Effector memory CD4-positive, alpha-beta T cell (primary cell): ENCODE measurements at places on chromosomes 7 and 10.

DNA sequence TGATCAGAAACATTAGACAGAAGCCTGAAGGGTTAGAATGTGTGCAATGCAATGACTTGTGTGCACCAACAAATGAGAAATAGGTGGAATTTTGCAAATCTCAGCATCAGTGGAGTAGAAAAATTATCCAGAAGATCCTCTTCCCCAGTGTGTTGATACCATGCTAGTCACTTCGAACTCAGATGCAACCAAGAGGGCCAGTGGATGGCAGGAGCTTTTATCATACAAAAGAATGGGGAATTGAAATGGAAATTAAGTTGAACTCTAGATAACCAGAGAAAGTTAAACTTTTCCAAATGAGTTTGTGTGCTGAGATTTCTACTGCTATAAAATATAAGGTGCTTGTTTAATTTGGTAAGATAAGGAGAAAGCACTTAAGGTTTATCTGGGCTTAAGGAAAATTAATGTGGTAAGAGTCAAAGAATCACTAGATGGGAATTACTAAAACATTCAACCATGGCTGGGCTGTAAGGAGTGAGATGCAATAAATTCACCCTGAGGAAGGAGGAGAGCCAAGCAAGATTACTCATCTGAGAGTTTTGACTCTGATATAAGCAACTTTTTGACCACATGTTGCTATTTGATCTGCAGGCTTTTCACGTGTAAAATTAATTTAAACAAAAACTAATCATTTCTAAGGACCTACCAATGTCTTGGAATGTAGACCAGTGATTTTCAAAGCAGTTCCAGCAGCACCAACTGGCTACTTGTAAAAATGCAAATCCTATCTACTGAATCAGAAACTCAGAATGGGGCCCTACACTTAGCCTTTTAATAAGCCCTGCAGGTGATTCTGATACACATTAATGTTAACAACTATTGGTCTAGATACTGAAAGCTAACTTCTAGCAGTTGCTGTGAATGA lies 113.2 kb downstream of the CDC14C start:
- no peak overlapping the region for H3K27ac ChIP-seq
- H3K4me3 ChIP-seq = no peak overlapping the region
- no peak for DNase-seq
- H3K27me3 ChIP-seq = no peaks in the 10 kb centered on the region
- H3K36me3 ChIP-seq = no peaks in the 10 kb centered on the region
- no peaks in the 10 kb centered on the region for H3K4me1 ChIP-seq

GRCh38 chr7:23710000-23710399 lies at the start of gene STK31:
Gene STK31, plus strand, starts transcription at chr7:23710219. Its CDS starts 67 bp downstream, at chr7:23710286.
- H3K27ac ChIP-seq = no peak within 1 kb of the TSS
- H3K27me3 ChIP-seq = no peaks in the 10 kb centered on the region
- no peaks in the 10 kb centered on the region for H3K4me1 ChIP-seq
- H3K4me3 ChIP-seq = no peak within 1 kb of the TSS

DNA sequence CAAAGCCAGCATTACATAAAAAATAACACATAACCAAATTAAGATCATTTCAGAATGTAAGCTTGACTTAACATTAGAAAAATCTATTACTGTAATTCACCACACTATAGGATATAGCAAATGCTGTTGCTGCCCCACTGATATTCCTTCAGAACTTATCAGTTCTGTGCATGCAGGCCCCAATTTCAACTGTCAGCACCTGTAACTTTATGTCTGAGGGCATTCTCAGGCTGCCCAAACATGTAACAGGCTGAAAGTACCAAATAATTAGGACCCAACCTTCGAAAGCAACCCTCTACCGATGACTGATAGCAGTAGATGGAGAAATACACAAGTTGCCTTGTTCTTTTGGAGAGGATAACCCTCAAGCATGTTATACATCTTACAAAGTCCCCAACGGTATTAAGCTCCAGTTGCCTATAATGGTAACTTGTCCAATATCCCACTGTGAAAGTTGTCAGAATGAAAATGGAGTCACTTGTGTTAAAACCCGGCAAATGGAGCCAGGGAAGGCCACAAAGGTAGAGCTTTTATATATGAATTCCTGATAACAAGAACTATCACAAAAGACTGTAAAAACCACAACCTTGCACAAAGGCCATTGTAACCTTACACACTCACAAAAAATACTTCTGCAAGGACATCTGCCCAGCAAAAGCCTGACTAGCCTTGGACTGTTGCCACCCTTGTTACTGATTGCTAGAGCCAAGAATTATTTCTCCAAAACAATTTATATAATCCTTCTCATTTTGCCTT lies 66.9 kb upstream of the ZNF746 start:
- no peak overlapping the region for H3K27ac ChIP-seq
- H3K4me1 ChIP-seq = no peaks in the 10 kb centered on the region
- no peak for DNase-seq
- H3K4me3 ChIP-seq = no peak overlapping the region
- H3K27me3 ChIP-seq = no peaks in the 10 kb centered on the region

DNA sequence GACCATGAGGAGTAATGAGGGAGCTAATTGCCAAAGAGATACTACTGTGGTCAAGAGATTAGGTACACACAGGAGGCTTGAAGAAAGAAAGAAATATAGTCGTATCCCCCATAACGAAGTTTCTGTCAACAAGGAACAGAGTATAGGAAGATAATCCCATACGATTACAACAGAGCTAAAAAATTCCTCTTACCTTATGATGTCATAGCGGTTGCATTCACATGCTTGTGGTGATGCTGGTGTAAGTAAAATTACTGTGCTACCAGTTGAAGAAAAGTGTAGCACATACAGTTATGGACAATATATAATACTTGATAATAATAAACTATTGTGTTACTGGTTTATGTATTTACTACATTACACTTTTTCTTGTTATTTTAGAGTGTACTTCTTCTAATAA lies 51.6 kb upstream of the CASD1 start:
- H3K27ac ChIP-seq = no peak overlapping the region
- no peaks in the 10 kb centered on the region for H3K36me3 ChIP-seq
- no peaks in the 10 kb centered on the region for H3K27me3 ChIP-seq
- DNase-seq = no peak

DNA sequence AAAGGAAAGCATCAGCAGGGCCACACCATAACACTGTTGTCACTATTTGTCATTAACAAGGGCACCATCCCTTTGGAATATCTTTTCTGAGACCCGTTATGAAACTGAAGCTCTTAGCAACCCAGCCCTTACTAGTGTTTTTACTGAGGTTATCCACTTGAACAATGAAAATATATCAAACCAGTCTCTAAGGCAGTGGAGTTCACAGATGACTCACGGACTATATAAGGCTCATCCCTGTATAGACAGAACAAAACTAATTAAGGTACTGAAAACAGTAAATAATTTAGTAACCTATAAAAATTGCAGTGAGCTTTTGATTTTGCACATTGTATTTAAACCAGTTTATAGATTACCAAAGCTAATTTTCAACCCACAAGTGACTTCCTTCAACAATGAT lies 196.0 kb downstream of the ELAPOR2 start:
- no peaks in the 10 kb centered on the region for H3K36me3 ChIP-seq
- no peak overlapping the region for H3K27ac ChIP-seq
- no peak for DNase-seq
- H3K27me3 ChIP-seq = no peaks in the 10 kb centered on the region
- H3K4me1 ChIP-seq = no peaks in the 10 kb centered on the region

DNA sequence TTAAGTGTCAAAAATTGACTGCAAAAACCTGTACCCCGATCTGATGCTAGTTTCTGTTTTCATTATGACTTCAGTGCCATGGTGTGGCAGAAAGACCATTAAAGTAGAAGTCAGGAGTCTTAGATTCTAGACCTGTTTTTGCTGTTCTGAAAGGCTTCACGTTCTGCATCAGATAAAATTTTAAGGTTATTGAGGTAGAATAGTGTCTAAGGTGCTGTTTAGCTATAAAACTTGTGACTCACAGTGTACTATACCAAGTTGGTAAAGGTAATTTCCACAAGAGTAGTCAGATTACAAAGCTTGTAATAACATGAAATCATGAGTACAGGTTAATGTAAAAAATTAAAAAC lies 38.6 kb downstream of the ZNRF2 start:
- H3K27me3 ChIP-seq = no peaks in the 10 kb centered on the region
- H3K4me3 ChIP-seq = peak overlapping the region; percentile 48
- H3K36me3 ChIP-seq = no peaks in the 10 kb centered on the region

GRCh38 chr7:138746073-138746472 lies 44.9 kb upstream of the SVOPL start:
- H3K36me3 ChIP-seq = no peaks in the 10 kb centered on the region
- H3K4me3 ChIP-seq = no peak overlapping the region
- no peak for DNase-seq
- no peak overlapping the region for H3K27ac ChIP-seq
- no peaks in the 10 kb centered on the region for H3K4me1 ChIP-seq
- H3K27me3 ChIP-seq = no peaks in the 10 kb centered on the region

DNA sequence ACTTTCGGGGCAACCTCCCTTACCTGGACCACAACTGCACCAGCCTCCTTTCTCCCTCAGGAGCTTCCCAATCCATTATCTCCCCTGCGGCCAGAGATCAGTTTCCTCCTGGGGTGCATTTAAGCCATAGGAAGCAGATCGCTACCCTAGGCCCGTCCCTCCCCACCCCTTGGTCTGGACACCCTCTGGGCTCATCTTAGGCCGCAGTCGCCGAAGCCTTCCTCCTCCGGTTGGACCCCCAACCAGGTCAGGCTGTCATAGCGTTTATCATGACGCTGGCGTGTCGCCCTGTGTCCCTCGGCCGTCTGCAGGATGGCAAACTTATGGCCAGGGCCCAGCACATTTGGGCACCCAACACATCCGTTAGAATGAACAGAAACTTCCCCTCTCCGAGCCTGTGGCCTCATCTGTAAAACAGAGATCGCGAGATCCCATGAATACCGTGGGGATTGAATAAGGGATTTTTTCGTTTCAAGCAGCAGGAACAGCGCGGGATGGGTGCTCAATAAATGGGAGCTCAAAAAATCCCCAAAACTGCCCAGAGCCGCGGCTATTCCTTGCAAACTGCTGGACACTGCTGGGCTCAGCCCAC lies 669 bp upstream of the AP5Z1 start:
- H3K4me1 ChIP-seq = peaks cover 9% of the 10 kb centered on the region
- H3K27me3 ChIP-seq = no peaks in the 10 kb centered on the region
- peaks cover 7% of the 10 kb centered on the region for H3K36me3 ChIP-seq
- peak overlapping the region; percentile 72 for H3K4me3 ChIP-seq
- peak overlapping the region; percentile 92 for H3K27ac ChIP-seq
- DNase-seq = no peak
